Nephron progenitor cell (in vitro differentiated cells): ENCODE measurements at places on chromosomes 1 and 21.

DNA sequence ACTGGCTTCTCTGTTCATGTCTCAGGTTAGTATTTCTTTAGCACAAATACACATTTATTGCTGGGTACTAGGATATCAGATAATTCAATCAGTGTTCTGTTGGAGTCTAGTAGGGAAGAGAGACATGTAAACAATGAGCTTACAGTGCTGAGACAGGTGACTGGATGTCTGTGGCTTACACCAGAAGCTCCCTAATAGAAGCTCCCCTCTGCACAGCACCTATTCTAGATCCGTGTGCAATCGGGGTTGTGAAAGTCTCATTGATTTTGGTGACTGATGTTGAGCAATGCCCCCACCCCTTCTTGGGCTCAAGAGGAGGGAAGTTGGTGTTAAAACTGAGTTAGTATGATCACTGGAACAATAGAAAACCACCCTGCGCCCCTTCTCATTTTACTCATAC is 279.2 kb downstream of the RPS6KC1 start:
- no peak for DNase-seq

- DNase-seq: no peak
Observed at GRCh38 chr1:29789910-29790247, 553.6 kb downstream of the PTPRU start.

- no peak for DNase-seq
Observed at GRCh38 chr21:38325731-38326420, 69.1 kb downstream of the KCNJ15 start.

DNA sequence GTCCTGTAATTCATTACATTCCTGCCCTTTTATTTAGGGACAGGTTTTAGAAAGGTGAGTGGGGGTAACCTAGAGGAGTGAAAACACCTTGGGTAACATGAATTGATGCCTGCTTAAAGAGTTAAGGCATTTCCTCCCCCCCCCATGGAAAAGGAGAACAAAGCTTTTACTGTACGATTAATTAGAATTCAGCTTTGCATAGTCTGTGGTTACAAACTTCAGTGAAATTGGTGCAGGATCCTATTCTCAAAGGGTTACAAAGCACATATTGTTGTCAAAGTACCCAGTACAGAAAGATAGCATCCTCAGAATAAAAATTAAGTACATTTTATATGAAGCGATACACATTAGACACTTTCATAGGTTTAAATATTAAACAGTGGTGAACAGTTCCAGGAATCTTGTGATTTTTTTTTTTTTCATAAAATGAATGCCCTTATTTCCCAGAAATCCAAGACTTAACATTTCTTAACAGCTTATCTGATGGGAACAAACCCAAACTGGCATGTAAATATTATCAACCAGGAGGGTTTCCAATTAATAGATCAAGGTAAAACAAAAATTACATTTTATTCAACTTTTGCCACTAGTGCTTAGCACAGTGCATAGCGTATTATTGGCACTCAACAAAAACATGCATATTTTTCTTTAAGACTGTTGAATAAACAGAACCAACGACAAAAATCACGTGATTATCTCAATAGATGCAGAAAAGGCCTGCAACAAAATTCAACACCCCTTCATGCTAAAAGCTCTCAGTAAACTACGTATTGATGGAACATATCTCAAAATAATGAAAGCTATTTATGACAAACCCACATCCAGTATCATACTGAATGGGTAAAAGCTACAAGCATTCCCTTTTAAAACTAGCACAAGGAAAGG is 172.7 kb downstream of the PDE4B start:
- DNase-seq: no peak

DNA sequence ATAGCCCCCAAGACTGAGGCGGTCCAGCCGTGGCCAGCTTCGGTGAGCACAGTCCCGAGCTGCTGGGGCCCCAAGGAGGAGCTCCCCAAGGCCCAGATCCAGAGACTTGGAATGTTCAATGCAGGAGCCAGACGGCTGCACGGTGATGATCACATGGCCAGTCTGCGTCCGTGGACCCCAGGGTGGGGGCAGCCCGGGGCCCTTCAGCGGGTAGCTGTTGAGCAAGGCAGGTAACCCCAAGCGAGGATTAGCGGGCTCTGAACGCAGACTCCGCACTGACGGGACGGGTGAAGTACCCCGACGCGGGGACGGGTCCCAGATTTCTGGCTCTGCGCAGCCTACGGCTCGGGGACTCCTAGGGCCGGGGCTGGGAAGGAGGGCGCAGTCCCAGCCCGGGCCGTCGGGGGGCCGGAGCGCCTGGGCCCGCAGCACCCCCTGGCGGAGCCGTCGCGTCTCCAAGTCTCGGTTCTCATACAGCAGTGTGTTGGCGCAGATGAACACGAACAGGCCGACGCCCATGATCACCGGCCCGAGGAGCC is 2.7 kb downstream of the TMEM200B start:
- DNase-seq: peak; percentile 79

DNA sequence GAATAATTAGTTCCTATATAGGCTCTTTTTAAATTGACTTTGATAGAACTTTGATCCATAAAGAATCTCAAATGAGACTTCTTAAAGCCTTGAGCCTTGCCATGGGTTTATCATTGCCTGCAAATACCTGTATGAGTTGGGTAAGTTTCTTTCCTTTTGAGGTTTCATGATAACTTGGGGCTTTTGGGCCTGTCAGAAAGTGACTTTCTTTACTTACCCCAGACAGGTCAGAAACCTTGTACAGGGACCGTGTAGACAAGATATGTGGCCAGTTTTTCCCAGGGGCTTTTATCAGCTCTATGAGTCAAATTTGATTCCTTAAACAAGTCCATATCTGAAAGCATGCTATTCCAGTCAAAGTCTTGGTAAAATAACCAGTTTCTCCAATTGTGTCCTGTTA is 17.3 kb downstream of the KCTD3 start:
- DNase-seq: no peak

- no peak for DNase-seq
Observed at GRCh38 chr1:198333744-198334143, 176.9 kb downstream of the NEK7 start.

- peak; percentile 72 for DNase-seq
Observed at GRCh38 chr1:6614019-6614928, 743 bp downstream of the PHF13 start.

DNA sequence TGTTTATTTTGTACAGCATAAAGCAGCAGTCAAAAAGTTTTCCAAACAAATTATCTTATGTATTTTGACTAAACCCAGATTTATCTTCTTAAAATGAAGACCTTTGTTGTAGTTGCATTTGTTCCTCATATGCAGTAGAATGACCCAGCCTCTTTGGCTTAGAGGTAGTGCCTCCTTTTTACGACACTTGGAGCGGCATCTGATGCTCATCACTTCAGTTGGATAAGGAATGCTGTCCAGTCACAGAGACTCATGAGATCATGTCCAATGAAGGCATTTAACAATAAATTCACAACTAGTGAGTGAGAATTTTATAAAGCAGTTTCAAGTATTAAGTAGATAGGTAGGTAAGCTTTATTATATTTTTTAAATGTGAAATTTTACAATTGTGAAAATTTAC is 35.2 kb downstream of the PTPRC start:
- no peak for DNase-seq

DNA sequence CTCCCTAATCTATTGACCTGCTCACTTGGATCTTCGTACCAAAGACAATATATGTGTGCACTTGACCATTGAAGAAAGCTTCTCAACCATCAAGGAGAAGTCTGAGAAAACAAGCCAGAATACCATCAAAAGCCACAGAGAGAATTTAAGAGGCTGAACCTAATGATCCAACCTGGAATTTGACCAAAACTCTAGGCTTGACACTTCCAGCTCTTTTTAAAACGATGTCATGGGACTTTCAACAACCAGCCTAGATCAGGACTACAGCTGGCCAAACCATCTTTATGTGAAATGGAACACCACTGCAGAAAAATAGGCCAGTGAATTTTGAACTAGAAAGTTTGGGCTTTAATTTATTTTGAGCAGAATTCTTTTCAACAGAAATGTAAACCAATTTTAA is 444.4 kb downstream of the LTN1 start:
- no peak for DNase-seq

- DNase-seq: no peak
Observed at GRCh38 chr1:221397141-221397540, 344.7 kb downstream of the DUSP10 start.

GRCh38 chr1:209238356-209238755 is 345.2 kb upstream of the CAMK1G start:
- DNase-seq: no peak

DNA sequence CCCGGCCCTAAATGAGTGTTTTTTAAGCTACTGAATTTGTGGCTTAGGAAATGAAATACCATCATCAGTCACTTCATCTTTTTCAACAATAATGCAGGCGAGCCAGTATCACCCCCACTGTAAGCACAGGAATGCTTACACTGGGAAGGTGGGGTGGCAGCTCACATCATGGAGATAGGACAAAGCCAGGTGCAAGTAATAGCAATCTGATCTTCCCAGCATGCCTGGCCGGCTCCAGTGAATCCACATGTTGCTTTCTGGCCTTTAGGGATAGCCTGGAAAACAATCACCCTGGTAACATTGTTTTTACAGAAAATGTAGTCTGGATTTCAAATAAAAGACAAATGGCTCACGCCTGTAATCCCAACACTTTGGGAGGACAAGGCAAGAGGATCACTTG is 140.9 kb upstream of the SOD1 start:
- DNase-seq: no peak

DNA sequence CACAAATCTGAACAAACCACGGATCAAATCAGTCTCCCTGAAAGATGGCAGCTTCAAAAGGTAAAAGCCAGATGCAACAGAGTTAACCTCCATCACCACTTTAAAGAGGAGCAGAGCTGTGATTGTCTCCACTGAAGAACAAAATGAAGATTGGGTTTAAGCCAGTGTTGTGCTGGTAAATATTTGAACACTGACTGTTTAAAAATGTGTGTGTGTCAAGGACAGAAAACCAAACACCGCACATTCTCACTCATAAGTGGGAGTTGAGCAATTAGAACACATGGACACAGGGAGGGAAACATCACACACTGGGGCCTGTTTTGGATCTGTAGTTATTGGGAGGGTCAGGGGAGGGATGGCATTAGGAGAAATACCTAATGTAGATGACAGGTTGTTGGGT is 83.9 kb downstream of the ST6GALNAC5 start:
- DNase-seq: no peak

DNA sequence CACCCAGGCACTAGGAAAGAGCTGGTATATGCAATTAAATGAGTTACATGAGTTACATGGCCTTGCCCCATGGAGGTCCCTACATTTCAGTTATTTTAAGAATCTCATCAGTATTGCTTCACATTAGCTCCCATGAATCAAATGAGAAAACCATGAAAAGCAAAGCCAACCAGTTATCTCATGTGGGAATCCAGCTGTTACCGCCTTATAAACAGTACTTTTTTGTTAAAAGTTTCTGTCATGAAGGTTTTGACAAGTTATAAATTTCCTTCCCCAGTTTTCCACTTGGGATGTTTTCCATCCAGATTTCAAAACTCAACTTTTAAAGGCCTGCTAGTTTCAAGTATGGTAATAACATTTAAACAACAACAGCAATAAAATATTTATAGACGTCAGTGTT is 544.8 kb downstream of the NUF2 start:
- no peak for DNase-seq

DNA sequence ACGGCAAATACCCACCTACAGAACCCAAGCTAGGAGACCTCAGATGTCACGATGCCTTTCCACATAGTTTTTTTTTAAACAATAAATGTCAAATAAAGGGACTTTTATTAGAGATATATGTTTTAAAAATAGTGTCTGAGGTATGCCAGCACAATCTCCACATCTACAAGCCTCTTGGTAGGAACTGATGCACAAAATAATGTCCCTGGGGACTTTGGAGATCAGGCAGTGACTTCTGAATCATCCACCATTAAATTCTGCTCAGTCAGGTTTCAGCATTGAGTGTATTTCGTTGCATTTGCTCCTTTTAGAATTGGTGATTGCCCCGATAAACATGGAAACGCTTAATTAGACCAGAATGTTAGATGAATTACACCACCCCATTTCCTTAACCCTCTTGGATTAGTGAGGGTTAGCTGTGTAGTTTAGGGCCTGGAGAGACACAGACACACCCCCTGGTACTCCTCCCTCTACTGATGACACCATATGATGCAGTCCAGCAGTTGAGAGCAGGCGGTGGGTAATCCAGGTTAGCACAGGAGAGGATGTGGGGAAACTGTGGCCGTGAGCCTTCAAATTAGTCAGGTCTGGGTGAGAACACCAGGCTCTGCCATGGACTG is 33.6 kb downstream of the LGR6 start:
- no peak for DNase-seq

- DNase-seq: peak; percentile 84
Observed at GRCh38 chr21:36419996-36420395, 34.8 kb downstream of the CHAF1B start.

GRCh38 chr21:38714039-38714817 is 91.5 kb upstream of the ETS2 start:
- no peak for DNase-seq

DNA sequence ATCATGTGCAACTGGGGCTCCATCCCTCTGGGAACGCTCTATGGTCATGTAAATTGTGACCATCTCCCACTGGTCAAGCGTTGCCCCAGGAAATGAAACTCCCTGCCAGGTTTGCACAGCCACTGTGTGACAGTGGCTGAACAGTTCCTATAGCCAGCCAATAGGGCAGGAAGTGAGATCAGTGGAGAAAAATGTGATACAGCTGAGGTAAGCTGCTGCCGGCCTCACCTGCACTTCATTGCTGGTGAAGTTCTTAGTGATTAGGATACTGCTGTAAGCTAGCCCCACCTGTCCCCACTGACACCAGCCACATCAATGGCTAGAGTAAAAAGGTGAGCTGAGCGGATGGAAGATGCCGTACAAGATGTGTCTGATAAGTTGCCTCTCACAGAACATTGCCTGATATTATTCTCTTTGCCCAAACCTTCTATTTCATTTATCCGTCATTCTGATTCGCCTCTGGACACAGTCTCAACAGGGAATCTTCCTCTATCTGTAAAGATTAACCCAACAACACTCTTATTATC is 38.4 kb upstream of the CDC42BPA start:
- DNase-seq: no peak

DNA sequence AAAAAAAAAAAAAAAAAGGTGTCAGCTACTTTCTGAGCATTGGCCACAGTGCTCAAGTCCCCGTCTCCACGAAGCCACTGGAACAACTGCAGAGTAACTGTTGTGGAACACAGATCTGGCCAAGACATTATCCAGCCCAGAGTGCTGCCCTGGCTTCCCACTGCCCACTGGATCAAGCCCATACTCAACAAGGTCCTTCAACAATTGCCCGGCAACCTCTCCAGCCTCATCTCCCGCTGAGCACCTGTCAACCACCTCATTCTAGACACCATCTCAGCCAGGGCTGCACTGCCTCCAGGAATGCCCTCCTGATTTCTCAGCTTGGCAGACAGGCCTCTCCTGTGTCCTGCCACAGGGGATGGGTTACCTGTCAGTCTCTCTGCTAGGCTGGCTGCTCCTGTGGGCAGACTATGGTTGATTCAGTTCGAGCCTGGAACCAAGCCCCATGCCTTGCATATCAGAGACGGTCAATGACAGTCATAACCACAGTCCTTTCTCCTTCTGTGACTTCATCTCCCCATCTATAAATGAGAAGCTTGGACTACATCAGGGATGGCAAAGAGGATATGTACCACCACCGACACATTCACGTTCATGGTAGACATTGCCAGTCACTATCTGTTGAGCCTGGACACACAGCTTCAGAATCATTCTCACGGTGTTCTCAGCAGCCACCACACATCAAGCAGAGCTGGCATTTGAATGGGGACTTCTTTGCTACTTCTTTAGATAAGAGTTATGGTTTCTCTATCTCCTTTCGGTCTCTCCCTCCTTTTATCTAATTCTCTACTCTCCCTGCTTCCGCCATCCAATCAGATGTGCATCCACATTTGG is 76.9 kb downstream of the MRPL37 start:
- DNase-seq: no peak

- DNase-seq: no peak
Observed at GRCh38 chr1:11990303-11991032, 10.2 kb downstream of the MFN2 start.

- peak; percentile 91 for DNase-seq
Observed at GRCh38 chr1:17502326-17502778, 37.1 kb upstream of the ARHGEF10L start.
